ENCODE measurements at places on chromosomes 16 and 17.

- peak; percentile 45 for DNase-seq
Measured at GRCh38 chr16:12120217-12120981, 143.9 kb downstream of the SNX29 start.

GRCh38 chr17:47813512-47814031 lies 8.0 kb downstream of the OSBPL7 start:
- no peak for DNase-seq

DNA sequence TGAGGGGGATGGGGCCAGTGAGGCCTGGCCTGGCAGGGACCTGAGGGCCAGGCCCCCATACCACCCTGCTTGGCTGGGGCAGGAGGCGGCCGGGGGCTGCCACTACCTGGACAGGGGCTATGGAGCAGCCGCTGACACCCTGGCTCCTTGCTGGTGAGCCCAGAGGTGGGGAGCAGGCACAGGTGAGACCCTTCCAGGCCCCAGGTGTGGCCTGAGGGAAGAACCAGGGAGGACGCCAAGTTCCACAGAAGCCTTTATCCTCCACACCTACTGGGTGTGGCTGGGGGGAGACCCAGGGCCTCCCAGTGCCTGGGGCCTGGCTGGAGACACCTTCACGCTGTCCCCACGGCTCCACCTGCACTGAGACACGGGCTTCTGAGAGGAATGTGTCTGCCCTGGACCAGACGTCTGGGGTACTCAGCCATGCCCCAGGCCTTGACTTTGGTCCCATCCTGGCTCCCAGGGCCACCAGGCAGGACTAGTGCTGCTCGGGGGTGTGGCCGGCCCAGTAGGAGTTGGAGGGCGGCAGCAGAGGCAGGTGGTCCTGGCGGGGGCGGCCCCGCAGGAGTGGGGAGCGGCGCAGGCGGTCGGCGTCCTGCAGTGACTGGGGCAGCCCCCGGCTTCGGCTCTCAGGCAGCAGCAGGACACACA lies 4.7 kb downstream of the SLC22A31 start:
- DNase-seq = no peak

- DNase-seq = no peak
Measured at GRCh38 chr17:76594690-76595089, 9.0 kb upstream of the ST6GALNAC2 start.

DNA sequence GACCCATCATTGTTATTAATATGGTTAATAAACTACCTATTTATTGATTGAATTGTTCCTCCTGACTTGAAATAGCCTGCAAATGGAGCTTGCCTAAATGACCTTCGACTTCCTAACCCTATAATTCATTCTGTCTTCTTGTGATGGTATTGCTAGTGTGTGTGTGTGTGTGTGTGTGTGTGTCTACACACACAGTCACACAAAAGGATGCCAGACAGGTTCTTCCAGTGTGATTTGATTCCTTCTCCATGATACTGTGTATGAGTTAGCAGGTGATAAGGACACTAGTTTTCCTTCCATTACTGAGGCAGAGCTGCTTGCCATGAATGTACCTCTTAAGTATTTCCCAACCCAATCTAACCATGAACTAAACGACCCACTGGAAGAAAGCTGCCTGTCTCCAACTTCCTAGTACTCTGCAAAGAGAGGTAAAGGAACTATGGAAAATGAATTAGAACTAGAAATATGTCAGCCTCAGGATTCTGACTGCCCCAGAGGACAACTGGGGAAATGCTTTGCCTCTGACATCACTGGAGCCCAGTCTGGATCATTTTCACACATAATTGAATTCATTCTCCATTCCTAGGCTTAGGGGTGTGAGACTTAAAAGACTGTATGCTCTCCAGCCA lies 3.5 kb upstream of the CDC6 start:
- no peak for DNase-seq

GRCh38 chr17:9115214-9116191 lies 94.2 kb downstream of the NTN1 start:
- DNase-seq = no peak

GRCh38 chr17:17376362-17376761 lies 73.2 kb downstream of the NT5M start:
- no peak for DNase-seq

- no peak for DNase-seq
Measured at GRCh38 chr17:81491181-81491581, 21.4 kb downstream of the ACTG1 start.

GRCh38 chr16:60166-60565 lies 6.5 kb downstream of the SNRNP25 start:
- no peak for DNase-seq

- no peak for DNase-seq
Measured at GRCh38 chr17:81601525-81602120, 35.3 kb downstream of the NPLOC4 start.

DNA sequence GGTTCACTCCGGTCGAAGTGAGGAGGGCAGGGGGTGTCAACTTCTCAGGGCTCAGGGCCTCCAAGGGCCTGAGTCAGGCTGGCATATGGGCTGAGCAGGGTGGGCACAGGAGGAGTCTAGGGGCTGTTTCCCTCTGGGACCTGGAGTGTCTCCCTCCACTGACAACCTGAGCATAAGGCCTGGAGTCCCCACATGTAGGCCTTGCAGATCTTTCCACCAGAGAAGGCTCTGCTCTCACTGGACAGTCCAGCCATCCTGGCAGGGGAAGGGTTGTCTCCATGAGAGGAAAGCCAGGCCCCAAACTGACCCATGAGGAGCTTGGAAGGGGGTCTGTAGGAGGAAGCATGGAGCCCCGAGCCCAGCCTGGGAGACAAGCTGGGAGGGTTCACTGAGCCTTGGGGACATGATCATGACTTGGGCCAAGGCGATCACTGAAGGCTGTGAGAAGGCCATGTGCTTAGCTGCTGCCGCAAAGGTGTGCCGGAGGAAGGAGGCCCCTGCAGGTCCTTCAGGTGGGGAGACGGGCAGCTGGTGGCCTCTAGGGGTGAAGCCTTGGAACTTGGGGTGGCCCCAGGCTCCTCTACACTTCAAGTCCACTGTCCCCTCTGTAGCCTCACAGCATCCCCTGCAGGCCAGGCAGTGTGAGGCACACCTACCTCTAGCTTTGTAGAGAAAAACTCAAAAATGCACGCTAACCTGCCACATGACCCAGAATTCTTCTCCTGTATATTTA lies 9.9 kb downstream of the CMTM2 start:
- no peak for DNase-seq

- no peak for DNase-seq
Measured at GRCh38 chr16:16102738-16103137, 120.6 kb downstream of the ABCC6 start.

DNA sequence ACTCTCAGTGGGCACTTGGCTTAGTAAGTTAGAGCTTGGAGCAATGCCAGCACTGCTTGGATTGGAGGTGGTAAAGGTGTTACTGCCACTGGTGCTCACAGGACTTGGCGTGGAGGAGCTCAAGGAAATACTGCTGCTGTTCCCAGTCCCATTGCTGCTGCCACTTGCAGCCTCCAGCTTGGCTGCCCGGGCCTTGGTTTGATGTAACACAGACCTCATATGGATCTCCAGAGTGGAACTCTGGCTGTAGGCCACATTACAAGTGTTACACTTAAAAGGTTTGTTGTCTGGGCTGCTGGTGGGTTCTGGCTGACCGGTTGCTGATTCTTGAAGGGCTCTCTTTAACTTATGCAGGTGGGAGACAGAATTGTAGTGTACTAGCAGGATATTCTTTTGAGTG lies 250.3 kb downstream of the ZFHX3 start:
- DNase-seq = no peak

DNA sequence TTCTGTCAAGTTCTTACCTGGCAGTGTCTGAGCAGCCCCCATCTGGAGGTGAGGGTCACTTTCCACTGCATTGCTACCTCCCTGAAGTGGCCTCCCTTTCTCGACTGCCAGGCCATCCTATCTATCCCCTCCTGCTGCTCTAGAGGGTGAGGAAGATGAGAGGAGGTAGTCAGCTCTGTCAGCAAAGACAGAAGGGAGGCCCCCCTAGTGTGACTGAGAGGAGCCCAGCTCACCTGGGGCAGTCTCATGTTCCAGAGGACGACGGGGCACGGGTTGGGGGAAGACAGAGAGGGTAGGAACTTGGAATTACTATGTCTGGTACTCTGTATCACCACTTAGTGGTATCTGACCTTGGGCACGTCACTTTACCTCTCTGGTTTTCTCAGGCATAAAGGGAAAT lies 22.0 kb downstream of the MYO19 start:
- no peak for DNase-seq

DNA sequence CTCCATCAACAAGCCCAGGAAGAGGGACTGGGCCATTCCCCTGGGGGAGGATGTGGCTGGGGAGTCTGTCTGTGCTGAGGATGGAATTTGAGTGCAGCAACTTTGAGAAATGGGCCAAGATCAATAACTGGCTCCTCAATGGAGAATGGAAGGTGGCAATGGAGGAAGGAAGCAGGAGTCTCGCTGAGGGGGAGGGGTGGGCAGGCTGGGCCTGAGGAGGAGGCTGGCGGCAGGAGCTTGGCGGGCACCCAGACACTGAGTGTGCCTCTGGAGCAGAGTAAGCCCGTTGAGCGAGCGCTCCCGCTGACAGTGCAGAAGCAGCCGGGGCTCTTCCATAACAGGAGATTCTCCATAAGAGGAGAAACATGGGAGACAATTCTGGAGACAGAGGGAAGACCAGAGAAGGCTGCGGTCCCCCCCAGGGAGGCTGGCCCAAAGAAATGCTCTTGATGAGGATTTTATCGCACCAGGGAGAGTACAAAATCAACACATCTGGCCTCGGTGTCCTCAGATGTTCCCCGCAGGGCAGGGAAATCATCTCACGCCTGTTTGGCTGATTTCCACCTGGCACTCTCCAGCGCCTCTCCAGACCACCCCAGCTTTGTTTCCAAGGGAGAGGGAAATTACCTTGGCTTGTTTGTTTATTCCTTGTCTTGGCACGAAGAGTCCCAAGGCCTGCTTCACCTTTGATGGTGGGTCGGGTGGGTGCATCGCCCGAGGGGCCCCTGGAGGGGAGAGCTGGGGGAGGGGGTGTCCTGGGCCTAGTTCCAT lies 2.8 kb upstream of the MMP15 start:
- no peak for DNase-seq

DNA sequence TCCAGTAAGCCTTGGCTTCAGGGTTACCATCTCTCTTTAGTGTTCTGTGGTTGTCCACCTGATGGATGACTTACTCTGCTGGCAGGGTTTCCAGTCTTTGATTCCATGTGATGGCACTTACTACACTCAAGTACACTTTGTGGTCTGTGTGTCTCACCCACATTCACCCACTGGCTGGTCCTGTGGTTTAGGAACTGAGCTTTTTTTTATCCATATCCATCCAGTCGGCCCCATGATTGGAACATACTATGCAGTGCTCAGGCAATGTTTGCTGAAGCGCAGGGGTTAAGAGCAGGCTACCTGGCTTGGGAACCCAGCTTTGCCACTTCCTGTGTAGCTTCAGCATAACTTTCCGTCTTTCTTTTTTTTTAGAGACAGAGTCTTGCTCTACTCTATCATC lies 2.8 kb upstream of the FUS start:
- DNase-seq = peak; percentile 6

GRCh38 chr16:80407265-80407987 lies 133.4 kb upstream of the DYNLRB2 start:
- DNase-seq = no peak

DNA sequence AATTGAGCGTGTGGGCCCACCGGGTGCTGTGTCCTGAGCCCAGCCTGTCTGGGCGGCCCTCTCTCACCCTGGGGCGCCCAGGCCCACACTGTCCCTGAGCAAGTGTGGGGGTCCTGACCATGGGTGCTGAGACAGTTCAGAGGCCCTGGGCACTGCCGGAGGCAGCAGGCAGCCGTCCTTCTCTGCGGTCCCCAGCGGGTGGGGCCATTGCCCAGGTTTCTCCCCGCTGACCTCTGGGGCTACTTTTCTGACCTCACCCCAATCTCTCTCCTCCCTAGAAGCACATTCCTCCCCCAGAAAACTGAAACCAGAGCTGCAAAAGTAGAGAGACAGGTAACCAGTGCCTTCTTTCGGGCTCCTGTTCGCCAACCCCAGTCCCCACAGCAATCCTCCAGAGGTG lies 36.0 kb upstream of the PVALEF start:
- DNase-seq = no peak

DNA sequence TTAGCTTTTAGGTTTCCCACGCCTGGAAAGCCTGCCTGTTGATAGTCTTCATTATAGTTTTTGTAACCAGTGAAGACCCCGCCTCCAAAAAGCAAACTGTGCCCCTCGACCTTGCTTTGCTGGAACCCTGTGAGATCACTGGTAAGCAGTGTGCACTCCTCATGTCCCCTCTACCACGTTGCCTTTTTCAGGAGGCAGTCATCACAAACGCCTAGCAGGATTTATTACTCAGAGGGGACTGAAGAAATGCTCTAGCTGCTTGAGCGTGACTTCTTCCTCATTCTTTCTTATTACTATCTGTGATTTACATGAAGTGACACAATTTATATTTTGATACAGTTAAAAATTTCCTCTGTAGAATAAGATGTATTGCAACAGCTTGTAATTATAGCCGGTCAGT lies 6.5 kb upstream of the KRTAP3-1 start:
- DNase-seq = no peak

DNA sequence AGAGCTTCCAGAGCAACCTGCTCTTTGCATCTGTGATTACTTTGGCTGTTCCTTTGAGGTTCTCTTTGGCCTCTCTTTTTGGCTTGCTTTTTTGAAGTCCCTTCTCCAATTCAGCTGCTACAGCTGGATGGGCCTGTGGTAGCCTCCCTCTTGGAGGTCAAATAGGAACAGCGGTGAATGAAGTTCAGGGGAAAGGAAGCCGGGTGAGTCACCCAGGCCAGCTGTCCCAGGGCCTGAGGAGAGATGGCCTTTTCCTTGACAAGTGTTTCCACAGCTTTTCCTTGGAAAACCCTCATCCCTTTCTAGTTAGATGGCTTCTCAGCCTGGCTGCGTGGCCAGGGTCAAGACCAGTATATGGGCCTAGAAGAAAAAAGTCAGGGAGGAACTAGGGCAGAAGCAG lies 103.1 kb downstream of the STX8 start:
- DNase-seq = no peak

DNA sequence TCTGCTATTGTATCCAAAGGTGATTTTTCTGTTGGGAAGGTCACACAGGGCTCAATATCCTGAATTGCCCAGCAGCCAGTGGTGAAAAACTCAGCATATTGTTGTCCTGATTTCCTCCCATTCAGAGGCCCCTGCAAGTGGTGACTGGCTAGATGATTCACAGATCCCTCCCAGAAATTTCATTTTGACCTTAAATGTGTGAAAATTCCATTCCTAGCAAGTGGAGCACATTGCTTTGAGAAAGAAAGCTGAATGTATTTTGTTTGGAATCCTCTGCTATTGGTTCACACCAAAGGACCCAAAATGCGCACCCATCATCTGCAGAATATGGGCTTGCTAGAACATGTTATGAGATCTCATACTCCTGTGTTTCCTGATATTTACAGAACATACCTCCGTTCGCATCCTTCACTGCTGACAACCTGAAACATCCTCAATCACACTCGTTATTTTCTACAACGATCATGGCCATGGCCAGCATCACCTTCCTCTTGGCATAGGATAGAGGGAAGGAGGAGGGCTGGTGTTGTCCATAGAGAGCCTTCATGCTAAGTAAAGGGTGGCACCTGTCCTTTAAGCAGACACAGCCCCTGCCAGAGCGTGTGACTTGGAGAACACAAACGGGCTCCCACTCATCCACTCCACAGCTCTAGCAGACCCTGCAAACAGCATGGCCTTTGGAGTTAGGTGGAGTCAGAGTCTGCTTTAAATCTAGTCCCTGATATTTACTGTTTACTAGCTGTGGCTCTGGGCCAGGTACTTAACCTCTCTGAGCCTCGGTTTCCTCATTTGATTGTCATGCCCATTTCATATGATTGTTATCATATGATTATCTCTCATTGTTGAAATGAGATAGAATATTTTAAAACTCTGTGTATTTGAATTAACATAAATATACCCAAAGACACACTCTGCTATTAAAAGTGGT lies 30.4 kb upstream of the NFAT5 start:
- no peak for DNase-seq
